ENCODE measurements at places on chromosomes 1 and 21.
A peak's percentile ranks its signal among the peaks of the same experiment; 100 is the strongest.

- no peak for DNase-seq
These were observed 111.1 kb downstream of the FNBP1L start for GRCh38 chr1:93559045-93559444.

DNA sequence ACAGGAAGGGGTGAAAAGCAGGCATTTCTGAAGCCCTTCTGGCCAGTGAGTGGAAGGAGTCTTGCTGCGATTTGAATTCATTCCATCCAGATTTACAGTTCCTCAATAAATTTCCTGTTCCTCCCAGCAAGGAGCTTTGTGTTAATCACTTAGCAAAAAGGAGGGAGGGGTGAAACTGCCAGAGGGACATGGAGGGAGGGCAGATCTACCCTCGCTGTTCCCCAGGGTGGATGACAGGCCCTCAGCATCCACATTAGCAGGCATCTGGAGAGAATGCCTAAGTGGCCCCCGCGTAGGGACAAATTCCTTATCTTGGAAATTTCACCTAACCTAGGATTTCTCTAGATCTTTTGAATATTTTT, 1.2 kb downstream of the ETV3 start:
- DNase-seq, result no peak

DNA sequence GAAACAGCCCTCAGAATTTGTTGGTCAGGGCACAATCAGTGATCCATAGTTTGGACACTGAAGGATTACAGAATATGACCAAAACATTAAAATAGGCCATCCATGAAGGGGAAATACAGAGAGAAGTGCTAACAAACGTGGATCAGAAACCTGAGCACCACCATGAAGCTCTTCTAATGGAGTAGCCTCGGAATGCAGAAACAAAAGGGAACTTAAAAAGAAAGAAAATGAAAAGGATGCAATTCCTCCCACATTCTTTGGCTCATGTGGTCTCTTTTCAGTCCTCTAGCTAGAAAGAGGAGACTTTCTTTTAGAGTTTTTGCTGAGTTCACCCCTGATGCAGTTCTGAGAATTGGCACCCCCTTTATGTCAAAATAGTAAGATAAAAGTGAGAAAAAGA, 989.8 kb upstream of the B3GALT2 start:
- DNase-seq, result no peak

DNA sequence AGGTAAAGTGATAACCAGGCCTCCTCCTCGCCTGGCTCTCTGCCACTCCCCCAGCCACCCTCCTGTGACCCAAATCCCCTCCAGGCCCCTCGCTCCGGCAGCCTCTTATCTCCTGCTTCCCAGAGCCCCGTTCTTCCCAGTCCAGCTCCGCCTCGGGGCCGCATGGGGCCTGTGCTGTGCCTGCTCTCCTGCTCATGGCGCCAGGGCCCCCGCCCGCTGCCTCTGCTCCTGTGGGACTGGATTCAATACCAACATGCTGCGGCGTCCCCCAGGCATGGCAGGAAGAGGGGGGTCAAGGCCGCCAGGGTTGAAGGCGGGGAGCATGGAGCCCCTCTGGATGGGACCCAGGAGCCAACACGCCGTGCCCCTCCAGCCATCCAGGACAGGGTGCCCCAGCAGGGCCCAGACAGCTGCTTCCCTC, 213.0 kb upstream of the VAMP3 start:
- DNase-seq, result peak; percentile 76

- no peak for DNase-seq
These were observed 79.3 kb upstream of the LYST start for GRCh38 chr1:235945775-235946570.

- no peak for DNase-seq
These were observed 35.2 kb upstream of the OR2B11 start for GRCh38 chr1:247493106-247493505.

DNA sequence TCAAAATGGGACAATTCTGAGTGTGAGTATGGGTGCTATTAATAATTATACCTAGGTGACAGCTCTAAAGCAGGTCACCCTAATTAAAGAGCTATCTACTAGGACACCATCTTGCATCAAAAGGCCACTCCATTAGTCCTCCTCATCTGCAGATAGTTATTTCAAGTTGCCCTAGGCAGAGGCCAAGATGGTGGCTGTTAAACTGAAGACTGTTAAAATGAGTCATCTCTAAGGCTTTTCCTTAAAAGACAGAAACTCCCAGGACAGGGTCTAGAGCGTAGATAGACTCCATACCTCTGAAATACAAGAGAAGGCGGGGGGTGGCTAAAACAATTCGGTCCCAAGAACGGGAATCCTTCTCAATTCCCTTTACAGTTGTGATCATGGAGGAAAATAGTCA, 4.5 kb upstream of the ZNF697 start:
- DNase-seq, result no peak

DNA sequence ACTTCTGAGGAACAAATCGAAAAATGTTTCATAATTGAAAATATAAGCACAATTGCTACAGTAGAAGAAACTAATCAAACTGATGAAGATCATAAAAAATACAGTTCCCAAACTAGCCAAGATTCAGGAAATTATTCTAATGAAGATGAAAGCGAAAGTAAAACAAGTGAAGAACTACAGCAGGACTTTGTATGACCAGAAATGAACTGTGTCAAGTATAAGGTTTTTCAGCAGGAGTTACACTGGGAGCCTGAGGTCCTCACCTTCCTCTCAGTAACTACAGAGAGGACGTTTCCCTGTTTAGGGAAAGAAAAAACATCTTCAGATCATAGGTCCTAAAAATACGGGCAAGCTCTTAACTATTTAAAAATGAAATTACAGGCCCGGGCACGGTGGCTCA, 30.6 kb downstream of the IFNAR1 start:
- DNase-seq, result no peak

DNA sequence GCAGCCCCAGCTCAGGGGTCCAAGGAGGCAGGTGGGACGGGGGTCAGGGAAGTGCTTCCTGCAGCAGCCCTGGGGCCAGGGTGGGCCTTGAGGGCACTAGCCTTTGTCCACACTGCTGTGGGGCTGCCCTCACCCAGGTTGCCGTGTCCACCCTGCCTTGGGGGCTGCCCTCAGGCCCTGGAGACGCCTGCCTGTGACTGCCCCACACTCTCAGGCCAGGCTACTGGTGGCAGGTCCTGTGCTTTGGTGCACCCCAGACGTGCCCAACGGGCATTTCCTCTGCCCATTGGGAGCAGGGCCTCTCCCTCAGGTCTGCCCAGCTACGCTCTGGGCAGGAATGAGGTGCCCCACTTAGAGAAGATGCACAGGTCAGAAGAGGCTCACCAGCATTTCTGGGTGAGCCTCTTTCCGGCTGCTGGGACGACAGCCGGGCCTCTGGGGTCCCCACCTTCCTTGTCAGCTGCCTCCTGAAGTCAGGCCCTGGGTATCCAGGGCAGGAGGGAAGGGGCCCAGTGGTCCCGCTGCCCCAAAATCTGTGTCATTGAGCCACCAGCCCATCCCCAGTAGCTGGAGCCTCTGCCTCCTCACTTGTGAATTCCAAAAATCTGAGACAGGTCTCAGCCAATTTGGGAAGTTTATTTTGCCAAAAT, 2.7 kb upstream of the MMEL1 start:
- DNase-seq, result no peak

- no peak for DNase-seq
These were observed 37.9 kb upstream of the EEIG2 start for GRCh38 chr1:108521990-108522393.

DNA sequence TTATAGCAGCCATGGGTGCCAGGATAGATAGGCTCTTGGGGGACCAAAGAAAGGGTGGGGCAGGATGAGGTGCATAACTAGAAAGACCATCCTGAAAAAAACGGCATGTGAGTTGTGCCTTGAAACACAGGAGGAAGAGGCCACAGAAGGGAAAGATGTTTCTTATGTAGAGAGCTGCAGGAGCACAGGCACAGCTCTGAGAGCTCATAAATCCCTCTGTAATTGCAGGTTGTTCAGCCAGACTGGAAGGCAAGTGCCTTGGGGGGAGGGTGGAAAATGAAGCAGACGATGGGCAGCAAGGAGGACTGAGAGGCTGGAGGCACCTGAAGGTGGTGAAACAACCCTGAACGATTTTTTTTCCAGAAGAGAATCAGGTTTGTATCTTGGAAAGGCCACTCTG, 170.7 kb downstream of the NR5A2 start:
- no peak for DNase-seq

GRCh38 chr1:119679223-119679622, 31.2 kb upstream of the ZNF697 start:
- DNase-seq, result no peak

DNA sequence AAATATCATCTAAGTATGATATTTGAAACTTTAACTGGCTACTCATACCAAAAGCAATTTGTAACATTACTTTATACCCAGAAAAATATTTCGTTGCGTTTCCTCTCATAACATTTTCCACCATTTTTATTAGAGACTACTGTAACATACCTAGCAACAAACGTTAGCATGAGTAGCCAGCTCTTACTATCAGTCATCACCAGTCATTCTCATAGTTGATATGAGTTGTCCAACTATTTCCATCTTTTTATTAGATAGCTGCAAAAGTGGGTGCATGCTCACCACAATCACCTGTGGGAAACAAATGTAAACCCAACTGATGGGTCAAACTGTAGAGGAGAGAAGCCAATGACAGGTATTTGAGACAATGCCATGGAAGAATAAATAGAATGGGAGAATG, 114.6 kb downstream of the AKT3 start:
- no peak for DNase-seq

DNA sequence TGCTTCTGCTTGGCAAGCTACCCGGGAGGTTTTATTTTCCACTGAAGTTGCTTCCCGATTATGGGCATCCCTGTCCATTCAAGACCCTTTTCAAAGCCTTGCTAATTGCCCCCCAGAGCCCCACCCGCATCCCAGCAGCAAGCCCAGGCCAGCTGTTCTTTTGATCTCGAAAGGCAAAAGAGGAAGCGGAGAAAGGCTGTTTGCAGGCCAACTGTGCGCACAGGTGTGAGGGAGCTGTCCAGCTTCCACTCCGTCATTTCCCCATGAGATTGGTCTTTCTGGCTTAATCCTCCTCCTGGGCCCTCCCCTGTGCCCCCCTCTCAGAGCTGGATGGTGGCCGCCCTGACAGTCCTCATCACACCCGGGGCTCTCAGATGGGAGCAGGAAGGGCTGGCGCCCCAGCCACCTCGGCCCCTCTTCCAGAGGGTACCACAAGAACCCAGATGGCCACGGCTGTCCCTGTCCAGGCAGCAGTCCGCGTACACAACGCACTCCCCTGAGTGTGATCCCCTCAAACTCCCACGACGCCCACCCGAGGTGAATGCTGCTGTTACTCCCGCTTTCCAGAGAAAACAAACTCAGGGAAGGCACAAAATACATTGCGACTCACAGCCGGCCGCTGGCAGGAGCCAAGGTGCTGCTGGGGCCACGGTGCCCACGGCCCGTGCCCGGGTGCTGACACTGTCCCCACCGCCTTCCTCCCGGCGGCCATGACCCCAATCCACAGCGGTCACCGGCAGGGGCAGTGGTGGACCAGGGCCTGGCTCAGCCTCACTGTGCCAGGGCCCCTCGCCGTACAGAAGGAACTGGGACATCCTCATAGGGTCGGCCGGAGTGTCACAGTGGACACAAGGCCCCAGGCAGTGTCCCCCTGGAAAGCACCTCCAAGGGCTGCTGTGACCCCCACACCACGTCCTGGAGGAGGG, 121.9 kb downstream of the CRYAA start:
- DNase-seq, result peak; percentile 62

DNA sequence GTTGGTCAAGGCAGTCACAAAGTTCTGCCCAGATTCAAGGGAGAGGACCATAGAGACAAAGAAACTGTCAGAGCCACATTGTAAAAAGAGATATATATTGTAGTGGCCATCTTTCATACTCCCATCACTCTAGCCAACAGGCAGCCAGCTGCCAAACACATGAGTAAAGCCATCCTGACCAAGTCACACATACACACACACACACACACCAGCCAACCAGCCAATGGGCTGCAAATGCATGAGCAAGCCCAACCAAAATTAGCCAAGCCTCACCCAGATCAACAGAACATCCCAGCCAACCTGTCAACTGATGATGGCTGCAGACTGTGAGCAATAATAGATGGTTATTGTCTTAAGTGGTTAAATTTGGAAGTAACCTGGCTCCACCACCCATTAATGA, 120.7 kb downstream of the SEC16B start:
- DNase-seq, result no peak

DNA sequence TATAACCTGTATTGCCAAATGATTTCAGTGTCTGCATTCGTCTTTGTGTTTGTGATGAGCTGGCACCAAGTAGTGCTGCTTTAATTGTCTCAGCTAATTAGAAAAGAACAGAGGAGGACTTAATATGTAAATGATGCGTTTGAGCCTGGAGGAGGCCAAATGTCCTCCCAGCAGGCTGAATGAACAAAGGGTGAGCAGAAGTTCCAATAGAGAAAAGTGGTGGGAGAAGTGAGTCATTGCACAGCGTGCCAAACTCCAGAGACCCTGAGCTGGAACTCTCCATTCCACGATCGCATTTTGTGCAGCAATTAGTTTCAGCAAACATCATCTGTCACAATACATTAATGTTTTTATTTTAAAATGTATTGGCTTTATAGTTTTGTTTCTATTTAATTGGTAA, 17.9 kb downstream of the ETV3L start:
- DNase-seq, result no peak

- DNase-seq, result no peak
These were observed 8.4 kb upstream of the MTF1 start for GRCh38 chr1:37867784-37868183.

DNA sequence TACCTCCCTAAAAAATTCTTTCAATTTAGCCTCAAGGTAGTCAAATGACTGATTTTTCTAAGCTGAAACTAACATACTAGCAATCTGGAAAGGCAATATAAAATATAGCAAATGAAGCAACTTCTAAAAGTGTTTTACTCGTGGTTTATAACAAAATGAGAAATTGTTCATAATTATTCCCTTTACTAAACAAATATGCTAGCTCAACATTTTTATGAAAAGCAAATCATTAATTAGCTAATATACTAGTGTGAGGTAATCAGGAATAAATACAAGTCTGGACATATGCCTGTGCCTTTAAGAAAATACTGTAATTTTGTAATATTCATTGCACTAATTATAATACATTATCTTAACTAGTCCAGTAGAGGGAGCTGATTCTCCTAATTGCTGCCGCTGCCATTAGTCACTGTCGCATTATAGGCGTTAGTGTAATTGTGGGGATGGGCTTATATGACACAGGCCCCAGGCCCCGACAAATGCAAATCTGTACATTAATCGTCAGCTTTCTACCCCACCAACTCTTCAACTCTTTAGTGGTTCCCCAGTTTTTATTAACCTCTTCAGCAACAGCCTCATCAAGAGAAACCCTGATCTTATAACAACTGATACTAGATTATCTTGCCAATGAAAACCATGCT, 160.9 kb downstream of the GABPA start:
- DNase-seq, result peak; percentile 29

GRCh38 chr1:87786861-87787545, 458.3 kb downstream of the LMO4 start:
- no peak for DNase-seq

Measured in eye (tissue), 1 donor.